ENCODE measurements at places on chromosomes 3 and 15.

- no peak for DNase-seq
These were observed 1.3 kb downstream of the SLC27A2 start for GRCh38 chr15:50183112-50183794.

- no peak for DNase-seq
These were observed 27.1 kb upstream of the KY start for GRCh38 chr3:134677987-134678308.

GRCh38 chr3:185311991-185312390 lies 50.9 kb upstream of the MAP3K13 start:
- DNase-seq = no peak

GRCh38 chr15:22810853-22811338 lies 24.5 kb downstream of the NIPA1 start:
- no peak for DNase-seq
